ENCODE measurements at places on chromosomes 2 and 18. TPM values are rescaled to one million over a fixed set of nuclear protein-coding genes. Genes with fewer than 3 reads are reported as not detected.

G6PC2 gene
- total RNA-seq: not detected

TUBA3E gene
- total RNA-seq: 12.8 TPM

TYMS gene
- 28.6 TPM for total RNA-seq

SCN2A gene
- 15.8 TPM for total RNA-seq

GPAT2 gene
- total RNA-seq: 5.4 TPM

POTEJ gene
- total RNA-seq: not detected

TNFAIP6 gene
- total RNA-seq: 1.7 TPM

GRCh38 chr2:191747170-191747530 is 69.2 kb downstream of the NABP1 start:
- DNase-seq: no peak

- DNase-seq: no peak
Observed at GRCh38 chr2:84481702-84482101, 22.6 kb upstream of the SUCLG1 start.

DNA sequence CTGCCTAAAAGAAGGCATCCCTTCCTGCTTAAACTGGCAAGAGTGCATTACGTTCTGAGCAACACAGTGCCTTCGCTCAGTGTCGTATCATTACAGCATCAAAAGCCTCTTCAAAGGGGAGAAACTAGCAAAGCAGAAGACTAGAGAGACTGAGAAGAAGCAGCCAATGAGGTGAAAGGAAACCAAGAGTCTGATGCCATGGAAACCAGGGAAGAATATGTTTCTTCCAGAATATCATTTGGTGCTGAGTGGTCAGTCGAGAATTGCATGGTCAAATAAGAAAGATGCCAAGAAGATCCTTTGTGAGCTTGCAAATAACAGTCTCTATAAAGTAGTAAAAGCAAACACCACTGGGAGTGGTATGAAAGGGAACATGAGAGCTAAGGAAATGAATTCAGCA is 312.1 kb upstream of the CHST9 start:
- no peak for DNase-seq

- DNase-seq: no peak
Observed at GRCh38 chr18:79790996-79791972, 6.5 kb upstream of the KCNG2 start.

- no peak for DNase-seq
Observed at GRCh38 chr2:27839022-27839618, 51.1 kb downstream of the RBKS start.

DNA sequence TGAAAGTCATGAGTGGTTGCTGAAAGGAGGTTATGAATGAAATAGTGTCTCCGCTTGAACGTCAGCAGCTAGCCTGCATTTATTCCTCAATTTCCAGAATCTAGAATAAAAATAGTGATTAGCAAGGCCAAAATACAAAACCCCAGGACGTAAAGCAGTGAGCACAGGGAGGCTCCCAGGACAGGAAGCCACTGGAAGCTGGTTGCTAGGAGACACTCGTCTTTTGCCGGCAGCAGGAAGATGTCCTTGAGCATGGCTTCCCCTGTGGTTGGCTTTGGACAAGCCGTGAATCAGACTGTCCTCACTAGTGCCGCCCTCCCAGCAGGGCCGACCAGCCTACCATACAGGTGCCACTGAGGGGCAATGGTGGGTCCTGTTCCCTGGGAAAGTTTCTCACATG is 374.4 kb downstream of the MTX2 start:
- peak; percentile 61 for DNase-seq

DNA sequence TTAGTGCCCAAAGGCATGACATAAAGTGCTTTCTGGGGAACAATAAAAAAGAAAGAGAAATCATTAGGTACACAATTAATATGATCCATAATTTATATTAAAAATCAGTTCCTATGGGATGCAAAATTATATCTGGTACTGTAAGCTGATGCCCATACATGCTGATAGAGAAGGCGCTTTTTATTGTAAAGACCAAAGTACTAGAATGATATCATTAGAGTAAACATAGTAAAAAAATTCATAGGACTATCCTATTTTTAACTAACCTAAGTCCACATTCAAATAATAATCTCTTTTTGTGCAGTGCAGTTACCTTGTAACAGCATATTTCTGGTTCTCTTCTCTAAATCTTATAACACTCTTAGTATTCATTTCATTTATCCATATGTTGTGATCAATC is 252.2 kb downstream of the ASXL3 start:
- no peak for DNase-seq

GRCh38 chr2:44928483-44929158 is 12.9 kb upstream of the SIX3 start:
- DNase-seq: no peak

DNA sequence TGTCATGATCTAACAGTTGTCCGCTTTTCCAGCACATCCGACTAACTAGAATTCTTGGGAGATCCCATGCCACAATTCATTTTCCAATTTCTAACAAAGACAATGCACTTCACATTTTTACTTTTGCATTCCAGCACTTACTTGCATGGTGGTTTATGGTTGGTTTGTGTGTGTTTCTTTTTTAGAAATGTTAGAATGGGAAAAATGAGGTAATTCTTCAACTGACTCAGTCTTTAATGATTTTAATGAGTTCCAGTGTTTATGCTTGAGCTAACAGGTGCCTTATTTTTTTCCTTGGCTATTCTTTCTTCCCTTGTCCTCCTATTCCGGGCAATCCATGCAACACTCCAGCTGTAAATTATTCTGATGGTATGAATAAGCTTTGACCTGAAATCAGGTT is 46.4 kb downstream of the SLC8A1 start:
- DNase-seq: no peak

GRCh38 chr2:118529908-118530599 is 317.4 kb downstream of the EN1 start:
- no peak for DNase-seq

DNA sequence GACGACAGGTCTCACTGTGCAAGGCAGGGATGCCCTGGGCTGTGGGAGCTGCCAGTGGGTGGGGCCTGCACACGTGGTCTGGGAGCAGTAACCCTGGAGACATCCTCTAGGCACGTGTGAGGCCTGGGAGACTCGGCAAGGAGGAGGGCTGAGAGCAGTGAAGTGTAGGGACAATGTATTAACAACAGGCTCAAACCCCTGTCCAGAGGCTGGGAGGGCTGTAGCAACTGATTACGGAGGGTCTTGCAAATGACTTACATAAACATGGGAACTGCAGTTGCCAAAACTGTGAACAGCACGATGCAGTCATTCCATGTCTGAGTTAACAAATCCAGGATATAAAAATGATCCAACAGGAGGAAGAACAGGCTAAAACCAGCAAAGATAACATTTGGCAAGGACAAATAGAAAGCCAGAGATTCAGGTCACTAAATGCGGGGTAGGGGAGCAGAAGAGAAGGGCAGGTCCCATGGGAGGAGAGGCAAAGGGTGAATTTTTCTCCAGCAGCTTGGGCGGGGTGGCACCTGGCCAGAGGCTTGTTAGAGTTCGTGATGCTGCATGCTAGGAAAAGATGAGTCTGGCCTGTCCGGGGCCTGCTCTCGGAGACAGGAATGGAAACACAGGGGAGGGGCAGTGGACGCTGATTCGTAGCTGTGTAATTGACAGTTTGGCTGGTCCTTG is 44.9 kb downstream of the CYP27C1 start:
- peak; percentile 91 for DNase-seq

DNA sequence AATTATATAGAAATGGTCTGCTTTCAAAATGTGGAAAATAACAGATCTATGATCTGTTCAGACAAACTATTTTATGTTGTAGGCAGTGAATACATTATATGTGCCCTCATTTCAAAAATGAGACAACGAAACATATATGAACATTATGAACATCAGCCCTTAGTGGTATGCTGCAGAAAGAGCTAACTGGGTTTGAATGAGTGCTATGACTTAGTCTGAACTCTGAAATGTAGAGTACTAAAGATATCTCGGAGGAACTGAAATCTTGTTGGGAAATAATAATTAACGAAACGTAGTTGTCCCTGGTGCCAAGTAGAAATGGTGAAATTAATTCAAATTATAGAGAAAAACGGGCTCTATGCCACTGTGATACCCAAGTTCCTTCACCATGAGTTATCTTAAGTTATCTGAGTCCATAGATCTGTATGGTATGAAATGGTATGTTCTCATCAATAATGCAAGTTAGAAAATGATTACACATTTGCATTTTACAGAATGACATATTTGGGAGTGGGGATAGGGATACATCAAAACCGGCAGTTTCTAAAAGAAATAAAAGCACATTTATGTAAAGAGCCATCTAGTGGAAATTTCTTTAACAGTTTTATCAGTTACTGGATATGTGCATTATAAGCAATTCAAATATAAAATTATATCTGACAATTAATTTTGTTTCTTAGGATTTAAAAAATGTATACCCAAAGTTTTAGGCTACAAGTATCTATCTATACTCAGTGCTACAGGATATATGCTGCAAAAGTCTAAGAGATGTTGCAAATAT is 26.7 kb downstream of the STARD6 start:
- DNase-seq: no peak

GRCh38 chr2:36493306-36493705 is 104.7 kb downstream of the FEZ2 start:
- no peak for DNase-seq

- no peak for DNase-seq
Observed at GRCh38 chr2:33104726-33105125, 158.0 kb downstream of the LTBP1 start.

GRCh38 chr2:30267161-30267975 is 36.0 kb downstream of the LBH start:
- no peak for DNase-seq

- DNase-seq: no peak
Observed at GRCh38 chr18:54608028-54608642, 17.1 kb downstream of the DYNAP start.

DNA sequence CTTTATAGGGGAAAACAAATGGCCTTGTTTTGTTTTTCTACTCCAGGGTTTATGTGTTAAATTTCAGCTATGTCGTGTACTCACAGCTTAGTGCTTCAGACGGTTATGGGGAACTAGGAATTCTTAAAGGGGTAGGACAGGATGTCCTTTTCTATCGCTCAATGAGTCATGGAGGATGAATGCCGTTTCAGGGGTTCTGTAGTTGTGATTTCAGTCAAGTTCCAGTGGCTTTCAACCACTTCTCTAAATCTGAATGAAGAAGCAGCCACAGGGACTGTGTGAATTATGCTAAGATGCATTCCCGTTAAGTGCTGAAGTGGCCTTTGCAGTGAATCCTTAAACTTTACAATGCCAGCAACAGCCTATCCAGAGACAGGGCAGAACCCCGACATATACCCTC is 1231.7 kb upstream of the ZEB2 start:
- DNase-seq: no peak
